ENCODE measurements at places on chromosomes 13 and 19.

DNA sequence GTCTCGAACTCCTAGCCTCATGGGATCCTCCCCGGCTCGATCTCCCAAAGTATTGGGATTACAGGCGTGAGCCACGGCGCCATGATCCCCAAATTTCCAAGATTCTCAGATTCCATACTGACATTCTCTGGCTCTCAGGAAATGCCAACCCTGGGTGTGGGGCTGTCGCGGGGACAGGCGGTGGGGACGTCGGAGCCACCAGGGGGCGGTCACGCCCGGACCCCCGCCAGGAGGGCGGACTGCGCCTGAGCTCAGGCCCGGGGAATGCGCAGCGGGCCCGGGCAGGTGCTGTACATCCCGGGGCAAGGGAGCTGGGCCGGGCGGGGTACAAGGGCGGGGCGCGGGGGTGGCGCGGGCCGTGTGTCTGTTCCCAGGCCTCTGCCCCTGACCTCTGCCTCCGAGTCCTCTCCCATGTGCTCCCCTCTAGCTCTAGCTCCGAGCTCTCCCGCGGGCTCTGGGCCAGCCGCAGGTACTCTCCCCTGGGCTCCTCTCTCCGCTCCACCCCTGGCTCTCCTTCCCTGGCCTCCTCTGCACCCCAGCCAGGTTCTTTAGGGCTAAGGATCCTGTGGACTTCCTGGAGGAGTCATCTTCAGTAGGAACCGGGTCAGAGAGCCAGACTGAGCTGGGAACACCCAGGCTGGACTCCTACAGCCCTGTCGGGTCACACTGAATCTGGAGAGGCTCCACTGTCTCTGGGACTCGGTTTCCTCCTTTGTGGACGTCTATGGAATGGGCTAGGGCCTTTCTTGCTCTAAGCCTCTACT is 2.4 kb downstream of the PPP1R13L start:
- DNase-seq: peak; percentile 52

DNA sequence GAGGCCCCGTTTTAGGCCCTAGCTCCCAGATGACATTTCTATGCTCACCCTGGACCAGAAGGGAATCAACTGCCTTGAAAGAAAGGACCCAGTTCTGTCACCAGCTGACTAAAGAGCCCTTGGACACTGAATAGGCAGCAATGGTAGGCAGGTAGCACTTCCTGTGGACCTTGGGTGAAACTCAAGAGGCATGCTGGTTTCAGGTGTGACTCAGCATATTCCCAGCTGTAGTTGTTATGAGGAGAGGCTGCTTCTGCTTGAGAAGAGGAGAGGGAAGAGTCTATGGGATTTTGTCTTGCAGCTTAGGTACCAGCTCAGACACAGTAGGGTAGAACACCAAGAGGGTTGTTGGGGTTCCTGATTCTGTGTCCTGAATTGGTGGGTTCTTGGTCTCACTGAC is 37.9 kb upstream of the HTR2A start:
- DNase-seq: no peak

GRCh38 chr19:47323872-47324271 is 8.1 kb upstream of the C5AR2 start:
- no peak for DNase-seq

DNA sequence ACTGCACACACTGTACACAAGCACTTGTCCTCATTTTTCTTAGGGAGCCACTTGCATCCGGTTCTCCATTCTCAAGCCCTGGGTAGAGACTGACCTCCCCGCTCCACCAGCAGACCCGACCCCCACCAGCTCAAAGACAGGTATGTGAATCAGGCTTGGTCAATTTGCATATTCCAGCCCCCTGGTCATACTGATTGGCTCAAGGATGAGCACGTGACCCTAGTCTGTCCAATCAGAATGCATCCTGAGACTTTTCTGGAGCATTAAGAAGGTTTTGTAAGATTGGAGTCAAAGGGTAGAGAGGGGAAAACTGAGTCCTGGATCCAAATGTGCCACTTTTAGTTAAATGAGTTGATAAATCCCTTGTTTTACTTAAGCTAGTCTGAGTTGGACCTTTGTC is 34.1 kb downstream of the NOTCH3 start:
- no peak for DNase-seq

DNA sequence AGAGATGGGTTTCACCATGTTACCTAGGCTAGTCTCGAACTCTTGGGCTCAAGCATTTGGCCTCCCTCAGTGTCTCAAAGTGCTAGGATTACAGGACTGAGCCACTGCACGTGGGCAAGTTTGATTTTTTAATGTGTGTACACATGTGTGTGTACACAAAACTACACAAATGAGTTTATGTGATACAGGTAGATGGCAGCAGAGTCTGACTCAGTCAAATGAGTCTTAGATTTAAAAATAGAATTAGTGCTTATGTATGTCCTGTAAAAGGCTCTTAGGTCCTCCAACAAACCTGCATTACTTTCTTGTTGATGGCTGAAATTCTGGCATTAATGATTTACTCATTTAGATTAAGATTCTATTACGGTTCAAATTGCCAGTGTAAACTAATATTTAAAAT is 293.7 kb downstream of the PCDH17 start:
- DNase-seq: no peak

- no peak for DNase-seq
Measured at GRCh38 chr13:47087841-47088240, 191.0 kb upstream of the HTR2A start.

DNA sequence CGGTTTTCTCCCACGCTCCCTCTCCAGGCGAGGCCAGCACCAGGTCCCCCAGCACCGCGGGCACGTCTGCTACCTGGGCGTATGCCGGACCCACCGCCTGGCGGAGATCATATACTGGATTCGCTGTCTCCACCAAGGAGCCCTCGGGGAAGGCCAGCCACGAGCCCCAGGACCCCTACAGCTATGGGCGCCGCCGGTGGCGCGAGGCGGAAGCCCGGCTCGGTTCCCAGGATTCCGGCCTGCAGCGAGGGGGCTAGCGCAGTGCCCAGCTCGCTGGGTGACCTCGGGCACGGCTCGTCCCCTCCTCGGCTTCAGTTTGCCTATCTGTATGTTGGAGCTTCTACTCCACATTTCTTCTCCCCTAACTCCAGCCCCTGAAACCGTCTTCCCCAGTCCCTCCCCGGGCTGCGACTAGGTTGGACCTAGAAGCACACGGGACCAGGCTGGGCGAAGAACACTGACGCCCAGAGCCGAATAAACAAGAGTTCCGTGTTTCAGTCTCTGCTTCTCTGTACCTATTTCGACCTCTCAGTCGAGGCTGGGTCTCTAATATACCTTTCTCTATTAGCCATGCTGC is 749 bp upstream of the CPT1C start:
- DNase-seq: no peak

- no peak for DNase-seq
Measured at GRCh38 chr13:33545492-33545891, 259.9 kb upstream of the STARD13 start.

- DNase-seq: no peak
Measured at GRCh38 chr19:45906221-45906620, 3.8 kb upstream of the MYPOP start.

DNA sequence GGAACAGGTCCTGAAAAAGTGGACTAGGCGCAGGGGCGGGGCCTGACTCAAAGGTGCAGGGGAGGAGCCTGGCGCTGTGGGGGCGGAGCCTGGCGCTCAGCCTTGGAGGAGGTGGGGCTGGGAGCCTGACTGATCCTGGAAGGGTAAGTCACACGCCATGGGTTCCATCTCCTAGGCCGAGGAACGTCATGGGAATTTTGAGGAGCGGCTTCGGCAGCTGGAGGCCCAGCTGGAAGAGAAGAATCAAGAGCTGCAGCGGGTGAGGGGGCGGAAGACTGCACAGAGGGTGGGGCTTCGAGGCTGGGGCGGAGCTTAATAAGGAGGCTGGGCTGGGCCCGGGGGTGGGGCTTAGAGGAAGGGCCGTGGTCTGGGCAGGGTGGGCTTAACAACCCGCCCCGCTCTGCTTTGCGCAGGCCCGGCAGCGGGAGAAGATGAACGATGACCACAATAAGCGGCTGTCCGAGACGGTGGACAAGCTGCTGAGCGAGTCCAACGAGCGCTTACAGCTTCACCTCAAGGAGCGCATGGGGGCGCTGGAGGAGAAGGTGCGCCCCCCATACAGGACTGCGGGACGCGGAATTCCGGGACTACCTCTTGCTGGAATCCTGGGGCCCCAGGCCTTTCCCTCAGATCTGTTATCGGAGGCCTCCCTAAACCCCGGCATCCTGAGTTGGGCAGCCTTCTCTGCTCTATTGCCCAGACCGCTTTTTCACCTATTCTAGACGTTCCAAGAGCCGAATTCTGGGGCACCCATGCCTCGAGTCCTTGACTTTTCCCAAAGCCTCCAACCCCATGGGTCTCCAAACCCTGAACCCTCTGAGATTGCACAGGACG is 14.5 kb downstream of the PPFIA3 start:
- peak; percentile 96 for DNase-seq

DNA sequence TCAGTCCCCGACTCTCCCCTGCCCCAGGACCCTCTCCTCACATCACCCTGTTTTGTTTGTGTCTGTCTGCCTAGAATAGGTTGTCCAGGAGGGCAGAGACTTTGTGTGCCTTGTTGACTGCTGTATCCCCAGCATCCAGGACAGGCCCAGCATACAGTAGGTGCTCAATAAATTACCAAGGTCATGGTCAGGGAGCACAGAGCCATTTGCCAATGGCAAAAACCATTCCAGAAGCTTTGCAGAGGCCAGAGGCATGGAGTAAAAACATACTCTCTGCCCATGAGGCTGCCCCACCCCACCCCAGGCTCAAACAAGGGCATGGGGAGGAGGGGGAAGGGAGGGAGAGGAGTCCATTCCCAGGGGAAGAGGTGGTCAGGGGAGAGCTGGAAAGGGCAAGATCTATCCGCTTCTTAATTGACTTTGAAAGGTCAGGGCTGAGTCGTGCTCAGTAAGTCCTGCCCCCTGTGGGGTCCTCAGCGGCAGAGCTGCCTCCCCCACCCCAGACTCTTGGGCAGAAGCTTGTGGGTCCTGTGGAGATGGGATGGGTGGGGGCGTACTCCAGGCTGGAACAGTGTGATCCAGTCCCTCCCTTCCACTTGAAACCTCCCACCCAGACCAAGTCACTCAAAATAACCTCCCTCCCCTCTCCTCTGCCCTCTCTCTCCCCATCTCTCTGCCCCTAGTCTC is 4.4 kb downstream of the GPR4 start:
- DNase-seq: no peak

DNA sequence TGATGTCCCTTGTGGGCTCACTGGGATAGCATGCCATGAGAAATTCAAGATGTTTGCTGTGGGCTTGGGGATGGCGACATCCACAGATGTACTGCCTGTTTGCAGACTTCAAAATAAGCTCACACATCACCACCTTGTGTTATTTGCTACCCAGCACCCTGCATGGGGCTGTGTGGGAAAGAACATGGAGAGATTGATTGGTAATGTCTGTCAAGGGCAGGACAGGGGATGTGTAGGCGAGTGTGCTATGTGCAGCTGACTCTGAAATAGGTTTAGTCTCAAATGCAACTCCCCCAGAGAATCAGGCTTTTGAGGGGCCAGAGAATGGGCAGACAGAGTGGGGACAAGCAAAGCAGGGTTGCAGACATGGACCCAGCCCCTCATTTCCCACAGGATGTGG is 24.7 kb downstream of the PNPLA6 start:
- no peak for DNase-seq

GRCh38 chr13:36030670-36031331 is 100.4 kb downstream of the DCLK1 start:
- DNase-seq: no peak

DNA sequence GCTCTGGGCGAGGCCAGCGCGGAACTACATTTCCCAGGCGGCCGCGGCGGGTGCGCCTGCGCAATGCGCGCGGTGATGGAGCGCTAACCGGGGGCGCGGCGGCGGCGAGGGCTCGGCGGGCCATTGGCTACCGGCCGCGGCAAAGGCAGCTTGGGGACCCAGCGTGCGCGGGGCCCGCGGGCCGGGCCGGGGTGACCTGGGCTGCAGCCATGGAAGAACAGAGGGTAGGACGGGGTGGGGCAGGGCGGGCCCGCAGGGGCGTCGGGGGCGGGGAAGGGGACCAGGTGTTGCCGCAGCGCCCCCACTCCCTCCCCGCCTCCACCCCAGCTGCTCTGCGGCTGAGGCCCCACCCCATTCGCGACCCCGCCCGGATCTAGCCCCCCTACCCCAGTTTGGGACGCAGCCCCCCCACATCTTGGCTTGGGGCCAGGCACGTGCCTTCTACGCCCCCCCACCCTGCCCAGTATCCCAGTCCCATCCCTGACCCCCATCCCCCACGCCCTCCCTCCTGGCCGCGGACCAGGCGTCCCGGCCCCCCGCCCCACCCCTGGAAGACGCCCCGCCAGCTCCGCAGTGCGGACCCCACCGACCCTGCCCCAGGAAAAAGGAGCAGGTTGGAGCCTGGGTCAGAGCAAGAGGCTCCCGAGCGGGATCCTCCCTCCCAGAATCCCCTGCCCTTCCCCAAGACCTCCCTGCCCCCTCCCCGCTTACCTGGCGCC is at the start of gene FSD1:
Gene FSD1 (plus strand): TSS at position 61 of the 719 bp plus-strand sequence. CDS start 149 bp downstream, at position 210.
- DNase-seq: peak; percentile 59

DNA sequence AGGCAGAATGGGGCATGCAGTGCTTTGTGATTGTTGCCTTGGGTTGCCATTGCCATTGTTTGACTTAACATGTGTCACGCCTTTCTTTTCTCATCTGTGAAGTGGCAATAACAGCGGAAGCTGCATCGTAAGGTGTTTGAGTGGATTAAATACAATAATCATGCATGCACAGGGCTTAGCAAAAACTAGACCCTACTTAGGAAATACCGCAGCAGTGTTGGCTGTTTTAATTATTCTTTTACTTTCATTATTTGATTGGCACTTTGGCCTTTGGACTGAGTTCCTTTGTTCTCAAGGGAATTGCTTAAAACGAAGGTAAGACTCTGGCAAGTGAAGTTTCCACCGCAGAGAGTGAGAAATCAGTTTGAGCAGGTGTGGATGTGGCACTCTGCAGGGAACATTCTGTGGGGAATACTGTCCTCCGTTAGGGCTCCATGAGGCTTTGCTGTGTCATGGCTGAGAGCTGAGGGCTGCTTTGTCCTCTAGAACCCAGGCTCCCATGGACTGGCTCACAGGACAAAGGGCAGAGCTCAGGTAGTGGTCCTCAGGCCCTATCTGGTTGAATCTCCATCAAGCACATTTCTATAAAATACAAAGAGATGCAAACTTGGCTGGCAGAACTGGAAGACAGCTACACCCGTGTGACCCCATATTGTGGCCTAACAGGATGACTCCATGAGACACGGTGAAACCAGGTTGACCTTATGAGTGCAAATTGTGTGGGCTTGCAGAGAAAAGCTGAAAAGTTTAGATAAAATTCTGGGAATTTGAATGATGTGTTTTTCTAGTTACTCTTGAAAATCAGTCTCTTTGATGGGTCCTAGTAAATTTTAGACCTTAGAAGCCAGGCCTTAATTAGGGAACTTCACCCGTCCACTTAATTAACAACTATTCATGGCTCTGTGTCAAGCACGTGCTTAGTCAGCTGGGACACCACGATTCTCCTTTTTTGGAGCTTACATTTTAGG is 407.2 kb downstream of the KCNRG start:
- DNase-seq: no peak
